ENCODE measurements at places on chromosomes 1 and 21.

DNA sequence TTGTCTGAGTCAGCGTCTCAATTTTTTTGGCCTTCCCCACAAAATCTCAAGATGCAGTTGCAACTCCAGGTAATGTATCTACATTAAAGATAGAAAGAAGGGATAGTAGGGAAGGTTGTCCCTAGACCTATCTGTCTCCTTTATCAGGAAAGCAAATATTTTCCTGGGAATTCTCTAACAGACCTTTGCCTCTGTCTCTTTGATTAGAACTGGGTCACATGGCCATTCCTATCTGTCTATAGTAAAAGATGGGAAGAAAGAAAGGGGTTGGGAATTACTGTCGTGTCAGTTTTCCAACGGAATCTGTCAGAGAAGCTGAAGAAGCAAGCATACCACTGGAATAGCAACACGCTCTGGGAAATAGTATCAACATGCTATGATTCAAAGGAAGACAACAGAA, 48.7 kb downstream of the ZNF326 start:
- no peak for DNase-seq

DNA sequence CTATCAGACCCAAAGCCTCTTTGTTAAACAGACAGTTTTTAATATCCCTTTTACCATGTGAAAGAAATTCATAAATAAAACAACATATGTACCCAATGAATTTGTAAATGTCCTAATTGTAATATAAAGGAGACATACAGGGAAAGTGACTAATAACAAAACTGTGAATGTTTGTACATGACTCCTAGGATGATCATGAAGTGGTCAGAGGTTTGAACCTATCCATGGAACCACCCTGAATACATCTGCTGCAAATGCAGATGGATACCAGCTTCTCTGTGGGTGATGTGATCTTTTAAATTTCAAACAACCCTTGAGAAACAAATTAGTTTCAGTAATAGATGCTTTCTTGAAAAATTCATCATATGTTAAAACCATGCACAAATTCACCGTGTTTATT, 16.7 kb upstream of the ACBD3 start:
- DNase-seq = no peak

DNA sequence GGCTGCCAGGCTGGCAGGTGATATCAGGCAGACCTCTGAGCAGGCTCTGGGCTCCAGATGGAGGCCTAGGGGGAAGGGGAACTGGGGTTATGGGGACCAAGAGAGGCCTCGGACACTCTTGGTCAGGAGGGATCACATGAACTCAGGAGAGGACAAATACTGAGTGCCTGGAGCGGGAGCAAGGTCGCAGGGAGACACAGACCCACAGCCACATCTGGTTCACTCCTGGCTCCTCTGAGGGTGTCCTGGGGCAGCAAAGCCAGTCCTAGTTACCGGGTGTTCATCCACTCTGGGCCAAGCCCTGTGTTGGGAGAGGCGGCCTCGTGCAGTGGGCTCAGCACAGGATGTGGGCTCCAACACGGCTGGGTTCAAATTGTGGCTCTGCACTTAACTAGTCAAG, 239.0 kb downstream of the PTPRU start:
- DNase-seq = no peak

DNA sequence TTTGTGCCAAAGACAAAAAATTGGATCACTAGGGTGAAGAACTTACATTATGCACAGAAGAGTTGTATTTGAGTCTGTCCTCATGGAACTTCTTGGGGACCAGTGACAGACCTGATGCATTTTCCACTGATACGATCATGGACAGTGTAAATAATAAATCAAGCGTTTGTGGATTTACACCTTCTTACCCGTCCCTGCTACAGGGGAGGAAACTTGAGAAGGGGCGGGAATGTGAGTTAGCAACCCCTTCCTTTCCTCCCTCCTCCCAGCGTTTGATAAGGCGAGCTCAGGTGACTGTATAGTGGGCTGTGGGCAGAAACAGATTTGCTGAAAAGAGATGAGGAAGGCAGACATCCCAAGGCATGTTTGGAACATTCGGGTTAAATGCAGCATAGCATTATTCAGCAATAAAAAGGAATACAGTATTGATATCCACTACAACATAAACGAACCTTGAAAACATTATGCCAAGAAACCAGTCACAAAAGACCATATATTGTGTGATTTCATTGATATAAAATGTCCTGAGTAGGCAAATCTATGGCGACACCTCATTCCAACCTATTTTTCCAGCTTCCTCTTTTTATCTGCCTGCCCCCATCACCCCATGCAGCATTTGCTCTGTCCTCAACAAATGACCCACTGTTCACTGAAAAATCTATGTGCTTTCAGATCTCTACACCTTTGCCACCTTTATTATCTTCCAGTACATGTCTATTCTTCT, 128.7 kb downstream of the ZZZ3 start:
- no peak for DNase-seq

GRCh38 chr1:74673351-74674111, at the start of gene ERICH3:
TSS of gene ERICH3 (minus strand) at chr1:74673792. CDS start at chr1:74673519, 273 bp downstream.
- no peak for DNase-seq

DNA sequence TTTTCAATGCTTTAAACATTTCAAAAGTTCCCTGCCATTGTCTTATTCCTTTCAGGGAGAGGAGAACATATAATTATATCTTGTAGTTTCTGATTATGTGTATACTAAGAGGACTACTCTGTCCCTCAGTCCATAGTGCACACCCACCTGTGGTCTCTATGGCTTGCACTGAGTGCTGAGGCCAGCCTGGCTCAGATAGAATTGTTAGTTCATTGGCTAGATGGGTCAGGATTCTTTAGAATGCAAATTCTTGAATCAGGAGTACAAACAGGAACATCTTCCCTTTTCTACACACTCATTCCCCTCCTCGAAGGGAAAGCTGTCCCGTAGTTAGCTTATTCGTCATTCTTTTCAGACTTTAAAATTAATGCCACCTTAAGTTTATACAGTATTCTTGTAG, 8.2 kb downstream of the BACH1 start:
- DNase-seq = no peak

GRCh38 chr1:14928886-14929546, 224.5 kb upstream of the TMEM51 start:
- no peak for DNase-seq

DNA sequence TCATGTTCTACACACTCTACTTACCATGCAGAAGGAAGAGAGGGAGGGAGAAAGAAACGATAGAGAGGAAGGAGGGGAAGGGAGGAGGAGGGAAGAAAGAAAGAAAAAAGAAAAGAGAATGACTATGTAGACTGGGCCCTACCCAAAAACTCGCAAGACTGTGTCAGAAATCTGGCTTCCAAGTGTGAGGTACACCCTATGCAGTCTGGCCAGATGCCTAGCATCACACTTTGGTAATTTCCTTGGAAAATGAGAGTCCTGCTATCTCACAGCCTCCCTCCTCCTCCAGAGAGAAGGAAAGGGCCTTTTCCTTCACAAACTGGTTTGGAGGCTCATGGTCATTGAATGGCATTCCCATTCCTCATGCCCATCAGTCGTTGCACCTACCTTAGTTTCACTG, 86.4 kb upstream of the LRRC8D start:
- DNase-seq = no peak

DNA sequence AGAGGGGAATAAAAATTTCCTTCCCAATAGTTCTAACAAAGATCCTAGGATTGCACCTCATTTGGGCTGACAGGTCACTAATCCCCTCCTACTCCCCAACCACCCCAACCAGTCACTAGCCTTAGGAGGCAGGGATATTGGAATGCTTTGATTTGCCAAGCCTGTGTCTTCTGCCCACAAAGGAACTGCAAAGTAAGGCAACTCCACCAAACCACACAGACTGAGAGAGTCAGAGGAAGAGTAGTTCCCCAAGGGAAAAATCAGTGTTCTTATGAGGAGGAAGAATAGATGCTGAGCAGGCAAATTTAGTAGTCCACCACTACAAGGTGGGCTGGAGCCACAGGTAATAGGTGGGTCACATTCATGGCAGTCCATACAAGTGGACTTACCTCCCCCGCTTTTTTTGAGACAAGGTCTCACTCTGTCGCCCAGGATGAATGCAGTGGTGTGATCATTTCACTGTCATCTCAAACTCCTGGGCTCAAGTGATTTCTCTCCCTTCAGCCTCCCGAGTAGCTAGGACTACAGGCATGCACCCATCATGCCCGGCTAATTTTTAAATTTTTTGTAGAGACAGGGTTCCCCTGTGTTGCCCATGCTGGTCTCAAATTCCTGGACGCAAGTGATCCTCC, 3.7 kb upstream of the TMEM39B start:
- DNase-seq = no peak

GRCh38 chr1:96660503-96660902, 61.1 kb upstream of the PTBP2 start:
- no peak for DNase-seq

GRCh38 chr1:23167353-23168078, 1.1 kb downstream of the LUZP1 start:
- no peak for DNase-seq

DNA sequence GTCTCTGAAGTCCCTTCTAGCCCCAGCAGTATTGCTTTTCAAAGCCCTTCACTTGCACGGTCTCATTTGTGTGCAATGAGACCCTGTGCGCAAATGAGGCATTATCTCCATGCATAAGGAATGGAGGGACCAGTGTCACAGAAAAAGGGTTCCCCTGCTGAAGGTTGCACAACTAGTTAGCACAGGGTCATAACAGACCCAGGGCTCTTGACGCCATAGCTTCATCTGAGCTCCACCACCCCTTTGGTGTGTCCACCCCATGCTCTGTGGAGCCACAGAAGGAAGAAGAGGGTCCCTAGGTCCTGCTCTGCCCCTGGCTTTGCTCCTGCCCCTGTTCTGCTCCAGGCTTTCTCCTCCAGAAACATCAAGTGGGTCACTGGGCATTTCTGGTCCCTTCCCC, 12.6 kb downstream of the SH2D2A start:
- no peak for DNase-seq

GRCh38 chr1:93416183-93416582, 31.7 kb upstream of the FNBP1L start:
- no peak for DNase-seq

DNA sequence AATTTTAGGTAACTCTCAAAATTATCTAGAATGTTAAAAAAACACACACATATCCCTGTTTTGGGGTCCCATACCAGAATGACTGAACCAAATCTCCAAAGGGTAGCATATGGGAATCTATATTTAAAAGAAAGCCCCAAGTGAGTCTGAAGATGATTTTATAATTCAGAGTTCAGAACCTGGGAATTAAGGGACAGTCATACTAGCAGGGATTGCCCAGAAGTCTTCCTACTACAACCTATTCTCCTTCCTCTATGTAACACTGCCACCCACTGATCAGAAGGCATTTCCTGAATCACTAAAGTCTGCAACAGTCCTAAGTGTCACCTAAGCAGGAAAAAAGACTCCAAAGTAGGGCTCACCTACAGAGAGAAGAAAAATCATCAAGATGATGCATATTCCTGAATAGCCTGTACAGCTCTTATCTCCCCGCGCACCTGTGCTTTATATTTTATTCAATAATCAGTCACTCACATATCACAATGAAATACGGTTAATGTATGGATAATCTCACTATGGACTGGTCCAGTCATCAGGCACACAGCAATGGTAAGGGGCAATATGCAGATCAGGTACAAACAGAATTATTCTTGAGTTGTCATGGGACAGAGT, 4.9 kb downstream of the RGS1 start:
- DNase-seq = no peak

GRCh38 chr1:39738622-39739366, at the start of gene PPIE:
TSS of gene PPIE (plus strand) at chr1:39738882. CDS start at chr1:39738901, 19 bp downstream.
- peak; percentile 84 for DNase-seq

DNA sequence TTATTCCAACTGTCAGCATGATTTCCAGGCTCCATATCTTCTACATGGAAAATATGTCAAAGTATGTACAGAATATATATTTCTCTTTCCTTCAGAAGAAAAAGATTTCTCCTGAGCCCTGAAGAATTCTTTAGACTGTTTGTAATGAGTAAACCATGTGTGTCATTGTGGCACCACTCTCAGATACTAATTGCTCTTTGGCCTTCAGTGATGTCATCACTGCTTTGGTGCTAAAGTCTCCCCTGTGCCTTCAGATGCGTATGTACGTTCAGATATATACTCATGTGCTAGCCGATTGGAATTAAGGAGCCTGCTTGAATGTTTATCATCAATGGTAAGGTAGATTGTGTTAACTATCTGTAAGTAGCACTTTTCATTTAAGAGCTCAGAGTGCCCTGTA, 20.6 kb upstream of the NBL1 start:
- DNase-seq = no peak

DNA sequence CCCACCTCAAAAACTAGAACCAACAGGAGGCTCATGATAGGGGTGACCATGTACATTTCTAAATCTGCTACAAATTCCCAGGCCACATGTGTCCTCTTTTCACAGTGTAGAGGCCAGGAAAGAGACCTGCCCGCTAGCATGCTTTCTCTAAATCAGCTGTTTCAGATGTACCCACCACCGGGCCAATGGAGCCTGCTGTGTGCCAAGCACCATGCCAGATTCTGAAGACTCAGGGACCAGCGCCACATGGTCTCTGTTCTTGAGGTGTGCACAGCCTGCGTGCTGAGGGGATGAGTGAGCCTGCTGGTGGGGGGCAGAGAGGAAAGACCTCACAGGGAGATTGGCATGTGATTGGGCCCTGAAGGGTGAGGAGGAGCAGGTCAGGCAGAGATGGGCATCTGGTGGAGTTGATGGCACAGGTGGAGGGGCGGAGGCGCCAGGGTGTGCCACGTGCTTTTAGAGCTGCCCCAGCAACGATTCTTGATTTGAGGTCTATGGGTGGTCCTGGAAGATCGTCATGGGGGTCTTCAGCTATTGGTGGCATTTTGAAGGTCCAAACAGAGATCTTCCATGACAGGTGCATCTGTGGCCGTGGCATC, 485.1 kb upstream of the VAMP3 start:
- no peak for DNase-seq

- no peak for DNase-seq
Measured at GRCh38 chr21:33780631-33781030, 135.0 kb downstream of the ATP5PO start.

DNA sequence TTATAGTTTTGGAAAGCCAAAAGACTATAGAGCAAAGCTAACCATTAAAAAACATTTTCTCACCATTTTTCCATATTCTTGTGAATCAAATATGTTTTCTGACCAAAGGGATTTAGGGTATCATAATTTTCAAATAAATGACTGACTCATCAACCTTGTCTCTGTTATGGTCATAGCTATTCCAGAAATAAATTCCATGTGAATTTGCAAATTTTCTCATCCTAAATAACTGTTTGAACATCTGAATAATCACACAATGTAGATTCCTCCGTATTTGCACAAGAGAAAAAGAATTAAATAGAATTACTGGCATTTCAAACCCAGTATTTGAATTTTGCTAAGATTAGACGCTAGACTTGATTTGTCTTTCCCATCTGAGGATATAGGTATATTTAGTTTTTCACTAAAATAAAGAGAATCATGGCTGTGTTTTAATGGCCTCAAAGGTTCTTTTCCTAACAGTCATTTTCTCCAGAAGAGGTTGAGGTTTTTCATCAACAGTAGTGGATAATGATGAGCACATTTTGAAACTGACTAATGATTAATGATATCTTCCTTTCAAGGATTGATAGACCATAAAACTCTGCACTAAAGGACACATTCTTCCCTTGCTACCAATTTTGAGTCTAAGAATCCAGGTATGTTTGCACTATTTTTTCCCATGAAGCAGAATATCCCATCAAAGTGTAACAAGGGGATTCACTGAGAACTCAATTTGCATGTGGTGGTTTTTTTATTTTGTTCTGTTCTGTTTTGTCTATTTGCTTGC, 9.5 kb upstream of the DUSP23 start:
- DNase-seq = no peak

GRCh38 chr1:93437976-93438605, 9.8 kb upstream of the FNBP1L start:
- DNase-seq = peak; percentile 15

- no peak for DNase-seq
Measured at GRCh38 chr1:111967067-111967690, 22.3 kb downstream of the KCND3 start.

GRCh38 chr1:3103967-3104677, 35.1 kb downstream of the PRDM16 start:
- DNase-seq = no peak
